ENCODE measurements at places on chromosomes 6 and 20.

GRCh38 chr6:89050155-89050554, 30.4 kb upstream of the PNRC1 start:
- no peak for DNase-seq

DNA sequence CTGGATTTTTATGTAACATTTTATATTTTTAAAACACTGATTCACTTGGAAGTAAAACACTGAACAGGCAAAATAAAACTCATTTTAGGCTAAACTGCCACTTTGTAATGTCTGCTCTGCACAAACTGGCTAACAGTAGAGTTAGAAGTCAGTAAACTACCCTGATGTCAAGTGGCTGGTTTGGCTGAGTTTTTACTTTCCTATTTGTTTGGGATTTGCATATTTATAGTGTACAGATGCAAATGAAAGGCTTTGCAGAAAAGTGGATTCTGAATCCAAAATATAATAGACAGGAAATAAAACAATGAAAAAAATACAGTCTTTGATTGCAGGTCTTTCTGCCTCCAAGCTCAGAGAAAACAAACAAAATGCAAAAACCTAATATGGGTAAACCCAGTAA, 213.1 kb downstream of the CDH26 start:
- DNase-seq: no peak

DNA sequence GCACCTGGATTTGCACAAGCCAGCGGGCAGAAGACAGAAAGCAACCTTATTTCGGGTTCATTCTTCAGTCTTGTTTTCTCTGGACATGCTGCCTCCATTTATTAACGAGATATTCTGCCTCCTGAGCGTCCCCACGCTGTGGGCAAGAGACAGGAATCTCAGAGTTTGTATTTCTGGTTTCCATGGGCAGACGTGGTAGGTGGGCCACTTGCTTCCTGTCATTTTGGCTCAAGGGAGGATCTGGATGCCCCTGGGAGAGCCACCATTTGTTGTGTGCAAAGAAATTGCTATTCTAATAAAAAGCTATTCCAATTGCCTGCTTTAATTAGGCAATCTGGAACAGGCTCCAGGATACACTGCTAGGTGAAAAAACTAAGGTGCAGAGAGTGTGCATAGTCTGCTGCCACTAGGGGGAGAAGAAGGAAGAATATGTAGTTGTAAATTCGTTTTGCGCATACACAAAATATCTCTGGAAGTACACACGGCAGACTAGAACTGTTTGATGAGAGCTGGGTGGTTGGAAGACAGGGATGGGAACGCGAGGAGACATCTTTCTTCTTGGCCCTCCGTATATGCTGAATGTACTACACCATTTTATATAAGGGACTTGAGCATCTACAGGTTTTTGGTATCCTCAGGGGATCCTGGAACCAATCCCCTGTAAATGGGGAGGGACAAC, 30.1 kb upstream of the SLC16A10 start:
- no peak for DNase-seq

DNA sequence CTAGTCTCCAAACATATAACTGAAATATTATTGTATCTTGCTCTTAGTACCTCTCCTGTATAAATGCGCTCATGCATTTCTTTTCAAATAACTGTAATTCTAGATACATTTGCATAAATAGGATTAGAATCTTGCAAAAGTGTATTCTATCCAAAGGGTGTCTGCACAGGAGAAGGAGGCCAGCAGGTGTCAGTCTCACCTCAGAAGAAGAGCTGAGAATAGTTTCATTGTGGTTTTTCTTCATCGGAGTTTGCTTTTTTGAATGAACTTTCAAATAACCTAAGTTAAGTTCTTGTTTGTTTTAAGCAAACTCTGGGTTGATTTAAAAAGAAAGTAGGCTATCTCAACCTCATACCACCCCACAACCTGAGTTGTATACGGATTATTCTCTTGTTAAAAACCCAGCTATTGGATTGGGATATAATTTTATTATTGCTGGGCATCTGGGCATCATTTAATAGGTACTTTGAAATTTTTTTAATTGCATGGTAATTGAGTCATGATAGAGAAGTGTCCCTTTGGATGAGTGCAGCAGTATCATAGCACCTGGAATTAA, 125.0 kb upstream of the MLIP start:
- DNase-seq: peak; percentile 61

GRCh38 chr20:64164123-64164836, at the start of gene MYT1:
Gene MYT1, plus strand, starts transcription at chr20:64164452. Its CDS starts 34,410 bp downstream, at chr20:64198862.
- DNase-seq: no peak

GRCh38 chr6:47714802-47715201, 16.4 kb downstream of the ADGRF4 start:
- DNase-seq: no peak

DNA sequence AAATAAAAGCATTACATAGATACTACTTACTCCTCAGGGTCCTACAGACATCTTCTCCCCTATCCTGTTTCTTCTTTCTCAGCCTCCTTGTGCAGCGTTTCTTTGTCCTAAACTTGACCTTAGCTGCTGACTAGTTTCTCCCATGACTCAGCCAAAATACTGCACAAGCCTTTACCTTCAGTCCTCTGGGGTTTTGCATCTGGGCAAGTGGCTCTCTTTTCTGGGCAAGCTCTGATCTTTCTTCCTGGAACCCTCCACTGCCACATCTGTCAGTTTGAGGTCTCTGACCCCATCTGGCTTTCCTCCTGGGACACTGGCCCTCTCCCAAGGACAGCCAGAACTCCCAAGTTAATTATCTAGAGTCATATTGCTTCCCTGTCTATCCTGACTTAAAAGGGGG, 838.4 kb downstream of the DHX35 start:
- DNase-seq: no peak

GRCh38 chr6:89138173-89138572, 7.7 kb upstream of the PM20D2 start:
- DNase-seq: no peak

- DNase-seq: peak; percentile 67
These were observed 109.8 kb downstream of the HFE start for GRCh38 chr6:26196846-26197635.

- no peak for DNase-seq
These were observed 74.4 kb downstream of the TRAM2 start for GRCh38 chr6:52502306-52503029.

DNA sequence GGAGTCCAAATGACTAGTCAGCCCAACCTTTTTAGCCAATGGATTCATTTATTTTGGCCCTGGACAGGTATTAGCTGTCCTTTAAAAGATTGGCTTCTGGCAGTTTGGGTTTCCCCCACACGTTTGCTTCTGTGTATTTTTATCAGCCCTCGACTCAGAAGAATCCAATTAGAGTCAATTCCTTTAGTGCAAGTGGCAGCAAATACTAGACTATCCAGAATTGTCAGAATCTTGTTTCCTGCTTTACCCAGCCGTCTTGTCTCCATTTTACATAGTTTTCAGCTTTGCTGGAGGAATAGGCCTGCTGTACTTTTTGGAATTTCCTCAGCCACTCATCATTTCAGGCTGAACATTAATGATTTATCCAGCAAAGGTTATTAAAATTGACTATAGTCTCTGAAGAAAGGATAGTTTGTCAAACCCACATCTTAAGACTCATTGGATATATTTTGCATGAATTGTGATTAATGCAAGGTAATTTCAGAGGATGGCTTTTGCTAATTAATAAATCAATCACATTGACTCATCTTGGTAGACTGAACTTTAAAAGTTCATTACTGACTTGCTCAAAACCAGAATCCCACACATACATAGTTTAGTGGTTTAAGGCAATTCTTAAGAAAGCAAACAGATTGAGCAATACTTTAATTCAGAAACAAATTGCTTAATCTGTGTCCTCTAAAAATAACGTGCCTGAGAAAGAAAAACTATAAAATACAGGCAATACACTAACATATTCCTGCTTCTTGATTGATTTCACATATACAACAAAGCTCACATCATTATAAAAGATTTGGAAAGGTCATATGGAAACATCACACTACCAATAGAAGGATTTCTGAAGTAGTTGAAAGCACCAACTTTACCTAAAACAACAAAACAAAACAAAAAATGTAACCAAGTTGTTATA, 62.9 kb upstream of the ZNF217 start:
- no peak for DNase-seq

- no peak for DNase-seq
These were observed 120.9 kb downstream of the TASP1 start for GRCh38 chr20:13517831-13518230.

- DNase-seq: no peak
These were observed 7.9 kb upstream of the BHLHE23 start for GRCh38 chr20:63014710-63015109.

- DNase-seq: no peak
These were observed 40.2 kb downstream of the SLC35F1 start for GRCh38 chr6:117947234-117947633.

GRCh38 chr20:52814371-52814770, 157.8 kb upstream of the TSHZ2 start:
- no peak for DNase-seq

- no peak for DNase-seq
These were observed 27.9 kb downstream of the TCF15 start for GRCh38 chr20:582204-582603.

- DNase-seq: no peak
These were observed 82.2 kb downstream of the GPR63 start for GRCh38 chr6:96755096-96755495.

DNA sequence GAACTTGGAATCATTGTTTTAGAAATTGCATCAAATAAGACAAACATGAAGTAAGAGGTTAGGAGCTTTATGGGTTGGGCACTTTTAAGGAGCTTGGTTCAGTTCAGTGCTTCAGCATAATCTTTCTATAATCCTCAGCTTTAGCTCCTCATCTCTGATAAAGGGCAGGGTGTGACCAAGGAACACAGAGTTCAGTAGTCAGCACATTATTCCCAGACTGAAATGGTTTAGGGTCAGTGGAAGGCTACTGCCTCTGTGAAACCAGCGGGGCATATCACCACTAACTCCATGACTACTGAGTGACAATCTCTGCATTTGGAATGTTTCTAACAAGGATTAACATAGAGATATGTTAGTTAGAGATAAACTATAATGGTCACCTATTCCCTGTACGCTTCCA, 36.9 kb downstream of the CRYBG1 start:
- DNase-seq: no peak

DNA sequence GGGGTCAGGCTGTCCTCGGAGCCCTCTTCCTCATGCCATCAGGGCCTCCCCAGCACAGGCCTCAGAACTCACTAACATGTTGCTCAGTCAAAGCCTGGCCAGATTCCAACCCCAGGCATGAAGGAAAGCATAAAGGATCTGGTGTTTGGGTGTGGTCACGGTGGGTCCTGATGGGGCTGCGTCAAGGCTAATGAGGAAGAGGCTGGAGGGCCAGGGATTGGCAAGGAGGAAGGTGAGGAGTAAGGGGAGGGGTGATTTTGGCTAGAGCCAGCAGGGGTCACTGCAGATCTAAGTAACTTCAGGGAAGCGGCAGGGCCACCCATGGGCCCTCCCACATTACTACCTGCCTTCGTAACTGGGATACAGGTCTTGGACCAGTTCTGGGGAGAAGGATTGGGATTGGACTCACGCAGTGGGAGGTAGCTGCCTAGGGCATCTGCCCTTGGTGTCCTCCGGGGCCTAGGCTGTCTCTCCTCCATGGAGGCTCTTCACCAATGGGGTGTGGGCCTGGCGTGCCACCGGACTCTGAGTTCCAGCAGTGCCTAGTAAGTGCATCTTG, 36.2 kb upstream of the MRPS18A start:
- no peak for DNase-seq

DNA sequence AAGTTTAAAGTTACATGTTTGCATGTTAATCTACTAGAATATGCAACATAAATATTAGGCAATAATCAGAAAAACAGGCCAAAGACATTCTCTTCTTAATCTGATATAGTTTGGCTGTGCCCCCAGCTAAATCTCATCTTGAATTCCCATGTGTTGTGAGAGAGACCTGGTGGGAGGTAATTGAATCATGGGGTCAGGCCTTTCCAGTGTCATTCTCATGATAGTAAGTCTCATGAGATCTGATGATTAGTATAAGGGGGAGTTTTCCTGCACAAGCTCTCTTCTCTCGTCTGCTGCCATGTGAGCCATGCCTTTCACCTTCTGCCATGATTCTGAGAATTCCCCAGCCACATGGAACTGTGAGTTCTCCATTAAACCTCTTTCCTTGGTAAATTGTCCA, 1241.7 kb upstream of the ADGRB3 start:
- DNase-seq: no peak

Data from hippocampal formation (tissue), 2 donors.